ENCODE measurements at places on chromosomes 5 and 9. TPM values are rescaled to one million over a fixed set of nuclear protein-coding genes. Genes with fewer than 3 reads are reported as not detected.

Gene IL31RA
- not detected for total RNA-seq

Gene IL13
- total RNA-seq: 1.4 TPM

Gene NR4A3
- 43.4 TPM for total RNA-seq

Gene ARHGEF39
- 1.5 TPM for total RNA-seq

Gene SLC4A9
- not detected for total RNA-seq

Gene SPATA9
- 2.1 TPM for total RNA-seq

Gene THBS4
- 0.48 TPM for total RNA-seq

Gene FOXD4L4
- not detected for total RNA-seq

Gene CYSRT1
- total RNA-seq: 0.38 TPM

Gene PKD2L2
- not detected for total RNA-seq

Gene GPR150
- 0.63 TPM for total RNA-seq

Gene VDAC1
- total RNA-seq: 54.0 TPM

Gene CORO2A
- 1.9 TPM for total RNA-seq

Gene TERT
- total RNA-seq: not detected

Gene NOTCH1
- total RNA-seq: 126 TPM

Gene ORM2
- not detected for total RNA-seq

Gene UQCRQ
- total RNA-seq: 116 TPM

Gene IFNB1
- total RNA-seq: not detected

Gene SPATA31A3
- total RNA-seq: not detected
